Midbrain (tissue), 1 donor: ENCODE measurements at places on chromosomes 11 and 22.
A peak's percentile ranks its signal among the peaks of the same experiment; 100 is the strongest.

GRCh38 chr11:85021058-85021457 lies 606.1 kb downstream of the DLG2 start:
- DNase-seq = no peak

GRCh38 chr11:22787551-22788162 lies 41.9 kb downstream of the SVIP start:
- peak; percentile 79 for DNase-seq

DNA sequence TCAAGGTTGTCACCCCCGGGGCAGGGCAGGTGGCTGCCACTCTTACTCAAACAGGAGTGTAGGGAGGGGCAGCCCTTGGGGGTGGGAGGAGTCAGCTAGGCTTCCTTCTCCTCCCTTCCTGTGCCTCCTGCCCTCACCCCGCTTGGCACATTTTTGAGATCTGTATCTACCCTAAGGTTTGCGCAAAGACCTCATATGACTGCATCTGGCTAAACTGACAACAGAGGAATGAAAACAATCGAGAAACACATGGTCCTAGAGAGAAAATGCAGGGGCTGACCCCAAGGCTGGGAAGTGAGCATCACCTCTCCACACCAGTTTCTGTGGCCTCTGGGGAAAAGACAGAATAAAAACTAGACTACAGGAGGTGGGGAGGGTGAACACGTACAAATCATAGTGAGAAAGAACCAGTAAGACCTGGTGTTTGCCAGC lies 28.1 kb downstream of the IGSF9B start:
- no peak for DNase-seq

DNA sequence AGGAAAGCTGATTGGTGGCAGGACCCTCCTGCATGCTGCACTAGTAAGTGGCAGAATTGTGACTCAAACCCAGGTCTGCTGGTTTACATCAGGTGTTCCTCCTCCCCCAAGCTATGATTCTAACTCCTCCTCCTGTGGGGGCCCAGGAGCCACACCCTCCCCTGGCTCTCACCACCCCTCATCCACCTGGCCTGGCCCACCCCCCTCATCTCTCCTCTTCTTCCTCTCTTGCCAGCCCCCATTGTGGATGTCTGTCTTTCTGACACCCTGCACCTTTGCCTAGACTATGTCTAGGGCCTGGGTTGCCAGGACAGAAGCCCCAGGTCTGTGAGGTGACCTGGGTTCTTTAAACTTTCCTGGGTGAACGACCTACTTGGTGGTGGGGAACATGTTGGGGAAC lies 59.9 kb downstream of the GRIK4 start:
- DNase-seq = no peak

DNA sequence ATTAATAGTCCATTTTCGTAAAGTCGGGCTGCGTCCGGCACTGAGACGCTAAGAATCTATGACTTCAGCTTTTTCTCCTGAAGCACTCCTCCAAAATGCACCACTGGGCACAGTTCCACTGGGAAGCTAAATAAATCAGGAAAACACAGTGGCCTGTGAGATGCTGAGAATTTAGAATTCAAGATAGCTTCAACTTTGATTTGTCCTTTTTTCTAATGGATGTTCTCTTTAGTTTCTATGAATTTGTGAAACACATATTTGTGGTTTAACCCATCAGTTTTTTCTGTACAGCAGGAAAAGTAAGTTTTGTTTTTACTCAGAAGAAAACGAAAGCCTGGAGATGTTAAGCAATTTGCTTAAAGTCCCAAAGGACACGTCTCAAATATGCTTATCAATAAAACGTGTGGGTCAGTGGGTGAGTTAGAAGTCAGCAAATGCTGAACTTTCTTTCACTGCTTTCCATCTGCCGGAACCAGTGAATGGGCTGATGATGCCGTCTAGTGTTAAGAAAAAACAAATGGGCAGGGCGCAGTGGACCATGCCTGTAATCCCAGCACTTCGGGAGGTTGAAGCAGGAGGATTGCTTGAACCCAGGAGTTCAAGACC lies 40.7 kb upstream of the CLMP start:
- DNase-seq = no peak

DNA sequence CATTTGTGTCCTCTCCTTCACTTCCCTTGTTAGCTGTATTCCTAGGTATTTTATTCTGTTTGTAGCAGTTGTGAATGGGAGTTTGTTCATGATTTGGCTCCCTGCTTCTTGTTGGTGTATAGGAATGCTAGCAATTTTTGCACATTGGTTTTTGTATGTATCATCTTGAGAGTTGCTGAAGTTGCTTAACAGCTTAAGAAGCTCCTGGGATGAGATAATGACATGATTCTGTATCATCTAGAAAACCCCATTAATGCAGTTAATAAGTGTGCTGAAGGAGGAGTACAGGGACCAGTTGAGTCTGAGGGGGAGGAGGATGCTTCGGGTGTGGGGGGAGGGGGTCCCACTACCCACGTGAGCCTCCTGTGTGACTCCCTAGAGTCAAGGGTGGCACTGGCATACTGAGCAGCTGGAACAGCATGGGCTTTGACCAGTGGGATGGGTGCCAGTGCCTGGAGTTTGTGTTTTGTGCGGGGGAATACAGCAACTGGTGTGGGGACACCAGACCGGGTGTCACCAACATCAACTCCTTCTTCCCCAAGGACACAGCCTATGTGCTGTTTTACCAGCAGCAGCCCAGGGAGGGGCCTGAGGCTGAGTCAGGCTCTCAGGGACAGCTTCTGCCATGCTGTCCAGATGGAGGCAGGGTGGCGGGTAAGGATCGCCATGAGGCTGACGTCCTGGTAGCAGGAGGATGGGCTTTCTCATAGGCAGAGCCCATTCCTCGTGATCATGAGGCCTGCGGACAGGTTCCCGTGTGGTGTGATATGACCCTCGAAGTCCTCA lies 24.1 kb downstream of the USP35 start:
- peak; percentile 15 for DNase-seq

DNA sequence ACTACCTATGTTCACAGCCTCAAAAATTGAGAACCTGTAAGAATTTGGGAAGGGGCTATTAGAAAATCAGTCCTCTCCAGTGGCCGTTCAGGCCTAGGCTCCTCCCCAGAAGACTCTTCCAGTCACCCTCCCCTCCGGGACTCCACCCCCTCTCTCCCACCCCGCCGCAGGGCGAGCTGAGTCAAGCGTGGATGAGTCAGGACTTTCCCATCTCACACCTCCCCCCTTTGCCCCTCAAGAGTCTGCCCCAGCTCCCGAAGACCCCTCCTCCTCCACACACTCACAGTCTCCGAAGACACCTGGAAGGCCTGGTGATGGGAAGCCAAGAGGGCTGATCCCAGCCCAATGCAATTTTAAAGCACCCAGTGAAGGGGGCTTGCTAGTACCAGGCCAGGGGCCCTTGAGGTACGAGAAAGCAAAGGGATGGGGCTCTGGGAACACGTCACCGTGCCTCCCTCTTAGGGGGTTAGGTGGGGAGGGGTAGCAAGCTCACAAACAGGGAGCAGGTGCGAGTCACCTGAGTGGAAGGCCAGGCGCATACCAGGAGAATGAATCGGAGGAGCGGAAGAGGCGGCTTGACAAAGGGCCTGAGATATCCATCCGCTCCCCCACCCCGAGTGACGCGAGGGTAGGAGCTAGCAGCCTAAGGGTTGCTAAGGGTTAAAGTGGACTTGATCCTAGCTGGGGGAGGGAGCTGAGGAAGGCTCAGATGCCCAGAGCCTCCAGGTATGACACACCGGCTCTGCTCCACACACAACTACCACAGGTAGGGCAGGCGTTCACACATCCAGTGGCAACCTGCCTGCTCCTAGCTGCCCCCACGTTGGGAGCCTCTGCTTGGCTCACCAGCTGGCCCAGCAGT lies 13.6 kb downstream of the BCL9L start:
- DNase-seq = no peak

DNA sequence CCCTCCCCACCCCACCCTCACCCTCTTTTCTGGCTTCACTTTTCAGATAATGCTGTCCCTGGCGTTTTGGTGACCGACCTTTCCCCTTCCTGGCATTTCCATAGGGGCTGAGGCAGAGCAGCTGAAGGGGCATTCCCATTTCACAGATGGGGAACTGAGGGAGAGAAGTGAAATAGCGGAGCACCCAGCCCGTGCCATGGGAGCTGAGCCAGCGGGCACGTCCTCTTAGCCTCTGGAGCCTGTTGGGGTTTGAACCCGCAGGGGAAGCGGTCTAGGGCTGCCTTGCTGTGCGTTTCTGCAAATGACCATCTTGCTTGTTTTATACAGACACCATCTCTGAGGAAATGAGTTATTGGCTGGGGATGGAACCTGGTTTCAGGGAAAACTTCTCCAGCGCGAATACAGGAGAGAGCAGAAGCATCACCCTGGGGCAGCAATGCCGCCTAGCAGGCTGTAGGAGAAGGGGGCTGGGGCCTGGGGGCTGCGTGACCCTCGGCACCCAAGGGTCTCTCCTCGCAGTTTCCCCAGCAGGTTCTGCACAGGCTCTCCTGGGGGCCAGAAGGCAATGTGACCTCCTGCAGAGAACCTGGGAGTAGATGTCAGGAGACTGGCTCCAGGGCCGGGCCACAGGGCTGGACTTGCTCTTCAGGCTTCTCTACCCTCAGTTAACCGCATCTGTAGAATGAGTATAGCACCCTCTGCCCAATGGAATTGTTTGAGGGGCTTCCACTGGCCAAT lies 1.5 kb downstream of the PTPRJ start:
- DNase-seq = no peak
